ENCODE measurements at places on chromosomes 2 and 18.

DNA sequence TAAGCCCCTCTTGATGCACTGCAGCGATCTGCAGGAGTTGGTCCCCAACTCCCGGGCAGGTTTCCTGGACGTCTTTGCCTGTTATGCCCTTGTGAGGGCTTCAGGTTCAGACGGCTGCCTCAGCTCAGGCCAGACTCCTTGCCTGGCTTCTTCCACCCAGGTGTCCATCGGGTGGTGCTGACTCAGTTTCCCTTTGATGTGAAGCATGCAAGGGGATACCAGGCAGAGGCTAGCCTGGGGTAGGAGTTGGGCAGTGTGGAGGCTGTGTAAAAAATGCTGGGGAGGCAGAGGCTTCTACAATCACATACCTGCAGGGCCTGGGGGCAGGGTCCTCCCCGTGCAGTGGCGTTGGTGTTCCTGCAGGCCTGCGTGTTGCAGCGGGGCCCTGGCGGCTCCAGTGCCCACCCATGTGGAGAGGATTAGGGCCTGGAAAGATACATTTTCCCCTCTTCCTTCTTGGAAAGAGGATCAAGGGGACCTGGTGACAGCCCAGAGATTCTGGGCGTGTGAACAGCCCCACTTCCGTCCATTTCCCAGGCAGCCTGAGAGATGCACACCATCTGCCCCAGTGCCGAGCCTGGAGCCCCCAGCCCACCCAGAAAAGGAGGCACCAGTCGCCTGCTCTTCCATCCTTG is 338.3 kb downstream of the DYSF start:
- no peak for DNase-seq

DNA sequence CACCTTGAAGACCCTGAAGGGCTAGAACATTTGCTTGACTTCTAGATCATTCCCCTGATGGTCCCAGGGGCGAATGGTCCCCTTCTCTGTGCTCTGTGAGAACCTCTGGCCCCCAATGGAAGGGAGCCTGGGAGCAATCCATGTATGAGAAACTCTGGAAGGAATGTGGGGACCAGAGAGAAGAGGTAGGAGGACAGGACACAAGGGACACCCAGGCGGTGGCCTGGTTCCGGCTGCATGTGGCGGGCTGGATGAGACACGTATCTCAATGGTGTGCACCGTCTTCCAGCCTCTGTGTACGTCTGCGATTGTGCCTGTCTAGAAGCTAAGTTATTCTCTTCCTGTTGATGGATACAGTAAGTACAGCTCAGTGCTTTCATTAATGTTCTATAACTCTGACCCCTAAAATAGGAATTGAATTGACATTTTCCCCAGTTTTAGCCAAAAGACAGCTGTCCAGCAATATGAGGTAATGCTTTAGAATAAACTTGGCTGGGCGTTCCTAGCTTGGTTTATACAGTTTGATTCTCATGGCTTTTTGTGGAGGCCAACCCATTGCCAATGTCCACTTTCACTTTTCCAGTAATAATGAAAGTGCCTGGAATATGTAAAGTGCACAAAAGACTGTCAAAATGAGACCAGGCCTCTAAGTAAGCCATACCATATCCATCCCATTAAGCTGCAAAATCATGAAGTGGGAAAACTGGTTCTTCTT is 30.1 kb upstream of the COPS8 start:
- no peak for DNase-seq

- DNase-seq: no peak
Observed at GRCh38 chr18:50190926-50191325, 4.0 kb downstream of the MYO5B start.

DNA sequence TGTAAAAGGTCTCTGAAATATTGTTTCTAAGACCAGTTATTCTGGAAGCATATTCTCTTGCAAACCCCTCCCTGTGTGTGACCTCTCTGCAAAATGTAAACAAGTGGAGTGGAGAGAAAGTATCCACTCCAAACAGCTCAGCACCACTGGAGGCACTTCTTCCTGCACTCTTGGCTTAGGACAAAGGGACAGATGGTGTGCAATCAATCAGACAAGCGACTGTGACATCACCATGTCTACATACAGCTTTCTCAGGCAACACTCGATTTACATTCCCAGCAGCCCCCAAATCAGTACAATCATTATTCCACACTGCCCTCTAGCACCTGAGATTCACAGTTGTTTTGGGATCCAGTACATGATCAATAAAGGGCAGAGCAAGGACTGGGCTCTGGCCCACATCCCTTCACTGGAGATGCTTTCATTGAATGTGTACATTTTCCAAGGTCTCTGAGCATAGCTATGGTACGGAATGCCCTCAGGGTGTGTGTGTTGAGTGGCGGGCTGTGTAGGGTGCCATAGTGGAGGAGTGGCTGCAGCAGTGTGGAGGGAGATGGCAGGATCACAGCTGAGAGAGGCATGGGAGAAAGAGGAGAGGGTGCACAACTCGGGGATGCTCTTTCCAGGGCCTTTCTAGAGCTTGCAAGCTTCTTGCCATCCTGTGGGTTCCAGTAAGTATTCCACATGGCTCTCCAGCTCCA is 311.8 kb upstream of the ST6GAL2 start:
- no peak for DNase-seq

GRCh38 chr18:52394602-52395001 is 54.6 kb downstream of the DCC start:
- no peak for DNase-seq

- no peak for DNase-seq
Observed at GRCh38 chr2:231684314-231685223, 23.8 kb upstream of the PTMA start.

- no peak for DNase-seq
Observed at GRCh38 chr2:74226648-74227213, 28.3 kb downstream of the MTHFD2 start.

DNA sequence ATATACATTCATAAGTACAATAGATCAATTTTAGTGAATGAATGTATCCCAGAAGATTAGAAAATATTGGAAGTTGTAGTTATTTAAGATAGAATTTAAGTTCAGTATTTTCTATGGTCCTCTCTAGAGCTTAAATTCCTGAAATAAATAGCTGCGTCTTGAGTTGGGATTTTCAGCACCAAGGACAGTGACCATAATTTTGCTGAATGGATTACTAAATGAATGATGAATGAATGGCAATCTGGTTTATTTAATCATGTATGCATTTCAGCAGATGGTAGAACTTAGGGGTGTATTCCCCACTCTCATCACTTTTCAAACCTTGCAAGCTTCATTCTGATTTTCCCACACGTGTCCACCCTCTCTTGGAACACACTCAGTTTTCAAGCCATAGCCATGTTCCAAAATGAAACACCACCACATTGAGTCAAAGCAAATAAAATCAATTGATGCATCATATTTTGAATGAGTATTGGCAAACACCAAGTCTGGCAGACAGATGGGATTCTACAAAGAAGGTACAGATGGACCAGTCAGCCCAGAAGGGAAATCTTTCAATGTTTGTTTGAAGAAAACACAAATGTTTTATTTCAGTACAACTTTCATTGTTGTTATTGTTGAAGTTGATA is 362.2 kb upstream of the NXPH2 start:
- no peak for DNase-seq

GRCh38 chr2:230713331-230714135 is 891 bp downstream of the CAB39 start:
- DNase-seq: peak; percentile 14

GRCh38 chr18:22182884-22183697 is 13.7 kb downstream of the GATA6 start:
- no peak for DNase-seq

- DNase-seq: no peak
Observed at GRCh38 chr2:45902781-45903375, 251.4 kb downstream of the PRKCE start.

DNA sequence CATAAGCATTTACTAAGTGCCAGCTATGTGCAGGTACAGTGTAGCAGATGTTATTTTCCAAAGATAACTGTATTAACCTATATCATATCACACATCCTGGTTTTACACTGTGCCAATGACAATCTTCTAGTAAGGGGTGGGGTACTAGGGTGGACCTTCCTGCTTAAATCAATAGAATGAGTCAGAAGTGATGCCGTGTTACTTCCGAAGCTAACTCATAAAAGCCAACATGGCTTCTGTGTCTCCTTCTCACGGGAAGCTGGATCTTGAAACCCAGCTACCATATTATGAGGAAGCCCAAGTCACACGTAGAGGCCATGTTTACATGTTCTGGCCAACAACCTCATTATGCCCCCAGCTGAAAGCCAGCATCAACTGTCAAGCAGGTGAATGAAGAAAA is 59.1 kb downstream of the MRPL33 start:
- no peak for DNase-seq

DNA sequence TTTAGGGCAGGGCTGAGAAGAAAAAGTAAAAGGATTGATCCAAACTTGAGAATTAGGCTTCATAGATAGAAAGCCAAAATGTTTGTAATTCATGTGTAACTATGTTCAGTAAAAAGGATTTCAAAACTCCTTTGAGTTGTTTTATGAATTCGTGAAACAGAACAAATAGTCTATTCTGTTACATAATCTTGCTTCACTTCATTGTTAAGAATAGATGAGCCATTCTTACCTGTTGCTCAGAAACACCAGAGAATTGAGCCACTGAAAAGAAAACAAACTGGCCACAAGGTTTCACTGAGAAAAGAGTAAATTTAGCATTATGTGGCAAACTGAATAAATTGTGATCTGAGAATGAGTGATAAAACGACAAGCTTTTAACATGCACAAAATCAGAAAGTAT is 4.5 kb upstream of the ITPRID2 start:
- no peak for DNase-seq

- no peak for DNase-seq
Observed at GRCh38 chr2:3399829-3400228, 20.3 kb downstream of the TRAPPC12 start.

DNA sequence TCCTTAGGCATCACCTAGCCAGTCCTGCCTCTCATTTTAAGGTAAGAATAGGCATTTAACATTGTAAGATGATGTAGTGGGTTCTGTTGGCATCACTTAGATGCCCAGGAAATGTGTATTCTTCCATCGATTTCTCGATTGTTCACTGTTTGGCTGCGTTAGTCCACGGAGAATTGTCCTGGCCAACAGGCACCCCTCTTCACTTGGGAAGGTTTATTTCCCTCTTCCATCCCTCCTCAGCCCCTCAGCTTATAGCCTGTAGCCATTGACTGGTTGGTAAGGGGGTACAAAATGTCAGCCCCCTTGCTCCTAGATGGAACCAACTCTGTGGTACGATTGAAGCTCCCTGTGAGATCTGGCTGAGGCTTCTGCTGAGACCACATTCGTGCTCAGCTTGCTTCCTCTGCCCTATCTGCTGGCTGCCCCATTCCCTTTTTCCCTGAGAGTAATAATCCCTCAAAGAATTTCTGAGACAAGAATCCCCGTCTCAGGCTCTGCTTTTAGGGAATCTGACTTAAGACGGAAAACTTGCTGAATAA is 43.4 kb downstream of the PLEKHA3 start:
- DNase-seq: no peak

- no peak for DNase-seq
Observed at GRCh38 chr2:2291500-2292260, 39.4 kb downstream of the MYT1L start.

GRCh38 chr2:214484239-214484638 is 73.4 kb downstream of the VWC2L start:
- DNase-seq: no peak

DNA sequence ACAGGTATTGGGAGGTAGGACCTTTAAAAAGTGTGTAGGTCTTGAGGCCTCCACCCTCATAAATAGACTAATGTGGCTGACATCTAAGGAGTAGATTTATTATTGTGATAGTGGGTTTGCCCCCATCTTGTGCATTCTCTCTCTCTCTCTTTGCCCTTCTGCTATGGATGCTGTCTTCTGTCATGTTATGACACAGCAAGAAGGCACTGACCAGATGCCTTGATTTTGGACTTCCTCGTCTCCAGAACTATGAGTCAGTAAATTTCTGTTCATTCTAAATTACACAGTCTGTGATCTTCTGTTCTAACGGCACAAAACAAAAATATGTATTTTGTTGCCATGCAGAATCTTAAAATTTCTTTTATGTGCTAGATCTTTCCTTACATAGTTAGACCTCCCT is 66.9 kb downstream of the ATAD2B start:
- DNase-seq: no peak

- no peak for DNase-seq
Observed at GRCh38 chr2:111618226-111618977, 265.6 kb downstream of the ANAPC1 start.

DNA sequence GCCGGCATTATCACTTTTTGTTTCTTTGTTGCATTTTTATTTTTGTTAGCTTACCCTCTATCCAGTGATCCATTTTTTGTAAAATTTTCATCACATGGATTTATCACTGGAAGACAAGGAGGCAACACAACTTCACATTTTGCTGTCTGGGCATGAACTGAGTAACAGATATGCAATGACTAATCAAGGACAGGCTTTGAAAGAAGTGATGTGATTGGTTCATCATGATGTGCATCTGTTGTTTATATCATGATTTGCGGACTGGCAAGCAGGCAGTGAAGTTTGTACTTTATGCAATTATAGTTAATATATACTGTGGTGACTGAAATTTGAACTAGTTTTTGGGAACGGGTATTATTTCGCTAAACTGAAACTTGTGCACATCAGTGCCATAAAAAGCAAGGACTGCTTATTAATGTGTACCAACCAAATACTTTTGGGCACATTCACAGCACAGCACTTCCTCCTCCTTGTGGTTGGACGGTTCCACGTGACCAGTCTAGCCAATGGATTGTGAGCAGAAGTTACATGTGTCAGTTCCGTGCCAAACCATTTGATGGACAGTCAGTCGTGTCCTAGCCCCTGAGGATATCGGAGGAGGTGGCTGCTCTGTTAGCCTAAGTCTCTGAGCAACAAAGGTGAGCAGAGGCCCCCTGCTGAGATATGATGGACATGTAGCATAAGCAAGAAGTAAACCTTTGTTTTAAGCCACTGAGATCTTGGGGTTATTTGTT is 201.4 kb upstream of the SIX2 start:
- DNase-seq: no peak

DNA sequence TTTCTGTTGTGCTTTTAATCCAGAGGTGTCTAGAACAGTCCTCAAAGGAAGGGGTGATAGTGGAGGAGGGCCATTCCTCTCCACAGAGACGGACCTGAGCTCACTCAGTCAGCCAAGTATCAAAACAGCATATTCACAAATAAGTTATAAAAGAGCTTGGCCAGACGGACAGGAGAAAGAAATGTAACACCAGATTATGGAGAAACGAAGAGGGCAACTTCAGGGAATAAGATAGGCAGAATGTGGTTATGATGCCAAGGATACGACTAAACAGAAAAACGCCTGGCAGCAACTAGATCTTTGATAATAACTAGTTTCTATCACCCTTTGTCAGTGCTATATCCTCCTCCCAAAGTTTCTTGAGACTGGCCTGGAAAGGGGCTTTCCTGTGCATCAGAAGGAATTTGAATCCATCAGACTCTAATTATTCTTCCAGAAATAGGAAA is 42.5 kb downstream of the MAP4K3 start:
- DNase-seq: no peak

- no peak for DNase-seq
Observed at GRCh38 chr2:24409171-24409570, 48.8 kb upstream of the ITSN2 start.

GRCh38 chr2:74816540-74817303 is 17.2 kb upstream of the HK2 start:
- no peak for DNase-seq

- no peak for DNase-seq
Observed at GRCh38 chr2:124039762-124040291, 14.7 kb downstream of the CNTNAP5 start.

All from stimulated activated CD4-positive, alpha-beta T cell treated with anti-CD3 and anti-CD28 coated beads, Interleukin-2, amount 100 ng/mL, for 4 hours (primary cell).